ENCODE measurements at places on chromosomes 3 and 15.

DNA sequence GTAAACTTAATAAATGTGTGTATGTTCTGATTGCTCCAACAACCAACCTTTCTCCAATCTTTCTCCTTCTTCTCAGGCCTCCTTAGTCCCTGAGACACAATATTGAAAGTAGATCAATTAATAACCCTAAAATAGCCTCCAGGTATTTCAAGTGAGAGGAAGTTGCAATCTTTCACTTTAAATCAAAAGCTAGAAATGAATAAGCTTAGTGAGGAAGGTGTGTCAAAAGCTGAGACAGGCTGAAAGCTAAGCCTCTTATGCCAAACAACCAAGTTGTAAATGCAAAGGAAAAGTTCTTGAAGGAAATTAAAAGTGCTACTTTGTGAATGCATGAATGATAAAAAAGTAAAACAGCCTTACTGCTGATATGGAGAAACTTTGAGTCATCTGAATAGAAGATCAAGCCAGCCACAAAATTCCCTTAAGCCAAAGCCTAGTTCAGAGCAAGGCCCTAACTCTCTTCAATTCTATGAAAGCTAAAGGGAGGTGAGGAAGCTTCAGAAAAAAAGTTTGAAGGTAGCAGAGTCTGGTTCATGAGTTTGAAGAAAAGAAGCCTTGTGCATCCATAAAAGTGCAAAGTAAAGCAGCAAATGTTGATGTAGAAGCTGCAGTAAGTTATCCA lies 38.6 kb downstream of the CCDC80 start:
- no peak for DNase-seq

- no peak for DNase-seq
Observed at GRCh38 chr3:45965653-45966052, 22.4 kb downstream of the CXCR6 start.

DNA sequence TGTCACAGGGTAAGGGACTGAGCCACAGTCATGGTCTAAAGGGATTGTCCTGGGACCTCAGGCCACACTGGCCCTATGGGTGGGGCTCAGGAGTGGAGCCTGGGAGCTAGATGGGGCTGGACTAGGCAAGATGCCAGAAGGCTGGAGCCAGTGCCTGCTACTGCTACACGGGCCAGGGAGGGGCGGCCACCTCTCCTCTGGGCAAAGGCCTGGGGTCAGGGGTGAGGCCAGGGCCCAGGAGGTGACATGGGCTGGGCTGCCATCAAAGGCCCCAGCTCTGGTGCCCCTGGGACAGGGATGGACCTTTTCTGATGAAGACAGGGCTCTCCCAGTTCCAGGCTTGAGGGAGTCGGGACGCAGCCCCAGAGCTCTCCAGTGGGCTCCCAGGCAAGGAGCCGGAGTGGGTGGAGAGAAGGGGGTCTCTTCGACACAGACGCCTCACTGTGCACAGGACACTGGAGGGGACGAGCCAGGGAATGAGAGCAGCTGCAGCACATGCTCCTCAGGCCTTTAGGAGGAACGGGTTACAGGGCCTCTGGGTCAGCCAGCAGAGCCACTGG lies 62.1 kb upstream of the IQSEC1 start:
- DNase-seq: no peak

GRCh38 chr3:4741404-4742307 lies 237.6 kb upstream of the BHLHE40 start:
- peak; percentile 99 for DNase-seq

- no peak for DNase-seq
Observed at GRCh38 chr3:132380920-132381319, 36.4 kb upstream of the DNAJC13 start.

DNA sequence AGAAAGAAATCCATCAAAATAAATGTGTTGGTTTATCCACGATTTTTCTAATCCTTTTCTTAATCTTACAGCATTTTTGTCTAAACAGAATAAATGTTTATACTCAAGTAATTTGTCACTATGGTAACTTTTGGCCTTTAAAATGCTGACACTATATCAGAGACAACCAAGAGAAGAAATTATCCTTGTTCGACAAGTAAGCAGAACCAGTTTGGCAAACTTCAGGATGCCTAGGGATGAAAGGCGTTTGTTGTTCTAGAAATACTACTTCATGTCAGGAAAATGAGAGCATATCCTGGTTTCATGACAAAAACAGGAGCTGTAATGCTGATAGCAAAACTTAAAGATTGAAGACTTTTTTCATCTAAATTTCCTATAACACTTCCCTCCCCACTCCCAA lies 308.0 kb upstream of the ATP11B start:
- DNase-seq: no peak
